ENCODE measurements at places on chromosomes 4 and X.

- no peak for DNase-seq
Observed at GRCh38 chrX:134548257-134549201, 88.6 kb downstream of the HPRT1 start.

GRCh38 chr4:182224192-182224850 lies 18.9 kb upstream of the TENM3 start:
- DNase-seq, result no peak

- DNase-seq, result no peak
Observed at GRCh38 chrX:103941201-103941975, 21.0 kb upstream of the TMSB15B start.

DNA sequence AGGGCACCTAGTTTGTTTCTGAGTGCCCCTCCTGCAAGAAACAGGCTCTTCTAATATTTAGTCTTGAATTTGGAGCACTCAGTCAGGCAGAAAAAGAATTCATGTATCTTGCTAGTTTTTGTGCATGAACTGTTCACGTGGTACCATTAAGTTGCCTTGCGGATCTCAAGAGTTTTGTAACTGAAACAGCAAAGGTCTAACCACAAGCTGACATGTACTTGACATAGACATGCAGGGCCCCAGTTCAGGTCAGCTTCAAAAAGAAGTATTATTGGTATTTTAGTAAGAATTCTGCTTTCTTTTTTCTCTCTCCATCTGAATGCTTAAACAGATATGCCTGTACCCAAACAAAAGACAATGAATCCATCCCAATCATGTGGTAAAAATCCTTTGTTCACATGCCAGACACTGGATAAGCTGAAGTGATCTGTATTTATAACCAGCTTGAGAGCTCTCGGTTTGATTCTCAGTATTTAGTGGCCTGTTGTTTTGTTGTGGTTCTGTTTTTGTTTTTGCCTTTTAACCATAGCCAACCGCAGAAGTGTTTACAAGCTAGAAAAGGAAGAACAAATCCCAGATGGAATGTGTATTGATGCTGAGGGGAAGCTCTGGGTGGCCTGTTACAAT lies 13.0 kb downstream of the RGN start:
- DNase-seq, result no peak

GRCh38 chrX:34238896-34239295 lies 106.8 kb upstream of the FAM47A start:
- DNase-seq, result no peak

- no peak for DNase-seq
Observed at GRCh38 chr4:100828986-100829685, 311.3 kb upstream of the EMCN start.

DNA sequence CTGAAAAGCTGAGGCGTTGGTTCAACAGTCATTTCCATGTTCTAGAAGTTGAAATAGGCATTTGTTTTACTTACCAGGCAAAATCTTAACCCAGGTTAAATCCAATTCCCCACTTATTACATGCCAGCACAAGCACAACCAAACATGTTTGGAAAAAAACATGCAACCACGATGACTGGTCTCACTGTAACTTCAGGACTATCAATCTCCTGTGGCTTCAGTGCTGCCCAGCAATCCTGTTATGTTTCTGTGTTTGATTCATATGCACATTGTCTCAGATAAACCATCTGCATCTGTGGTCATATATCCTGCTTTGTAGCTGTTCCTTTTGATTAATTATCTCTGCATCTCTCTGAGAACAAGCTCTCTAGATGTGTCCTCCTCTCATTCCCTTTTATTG lies 28.3 kb downstream of the PRDM8 start:
- DNase-seq, result no peak
